Activated CD4-positive, alpha-beta T cell treated with anti-CD3 and anti-CD28 coated beads for 24 hours (primary cell): ENCODE measurements at places on chromosomes 5 and 9.

- DNase-seq = no peak
These were observed 739 bp upstream of the PDLIM4 start for GRCh38 chr5:132256783-132257130.

DNA sequence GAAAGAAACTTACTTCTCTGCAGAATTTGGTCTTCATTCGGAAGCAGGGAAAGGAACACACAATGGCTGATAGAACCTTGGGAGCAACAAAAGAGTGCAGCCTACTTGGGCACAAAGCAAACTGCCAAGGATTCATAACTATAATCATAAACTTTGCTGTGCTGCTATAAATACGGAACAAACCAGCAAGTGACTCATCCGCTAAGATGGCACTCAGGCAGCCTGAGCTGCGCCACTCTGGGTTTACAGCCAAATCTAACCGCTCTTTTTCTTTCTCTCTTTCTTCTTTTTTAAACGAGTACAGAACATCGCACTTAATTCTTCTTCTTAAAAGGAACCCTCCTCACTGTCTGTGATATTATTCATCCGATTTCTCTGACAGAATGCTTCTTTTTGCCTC lies 81.1 kb downstream of the PTPN3 start:
- no peak for DNase-seq

DNA sequence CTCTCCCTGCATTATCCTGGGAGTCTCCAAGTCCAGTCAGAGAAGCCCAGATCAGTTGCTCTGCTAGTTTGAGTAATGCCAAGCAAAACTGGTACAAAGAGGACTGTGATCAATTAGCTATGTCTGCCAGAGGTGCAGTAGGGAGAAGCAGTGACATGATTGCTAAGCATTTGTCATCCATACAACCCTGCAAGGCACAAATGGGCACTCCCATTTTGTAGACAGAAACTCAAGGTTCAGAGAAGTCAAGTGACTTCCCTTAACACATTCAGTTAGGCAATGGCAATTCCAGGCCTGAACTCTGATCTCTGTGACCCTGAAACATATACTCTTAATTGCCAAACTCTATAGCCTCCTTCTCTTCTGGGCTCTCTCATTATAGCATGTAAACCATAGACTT lies 34.0 kb downstream of the NDST1 start:
- no peak for DNase-seq

DNA sequence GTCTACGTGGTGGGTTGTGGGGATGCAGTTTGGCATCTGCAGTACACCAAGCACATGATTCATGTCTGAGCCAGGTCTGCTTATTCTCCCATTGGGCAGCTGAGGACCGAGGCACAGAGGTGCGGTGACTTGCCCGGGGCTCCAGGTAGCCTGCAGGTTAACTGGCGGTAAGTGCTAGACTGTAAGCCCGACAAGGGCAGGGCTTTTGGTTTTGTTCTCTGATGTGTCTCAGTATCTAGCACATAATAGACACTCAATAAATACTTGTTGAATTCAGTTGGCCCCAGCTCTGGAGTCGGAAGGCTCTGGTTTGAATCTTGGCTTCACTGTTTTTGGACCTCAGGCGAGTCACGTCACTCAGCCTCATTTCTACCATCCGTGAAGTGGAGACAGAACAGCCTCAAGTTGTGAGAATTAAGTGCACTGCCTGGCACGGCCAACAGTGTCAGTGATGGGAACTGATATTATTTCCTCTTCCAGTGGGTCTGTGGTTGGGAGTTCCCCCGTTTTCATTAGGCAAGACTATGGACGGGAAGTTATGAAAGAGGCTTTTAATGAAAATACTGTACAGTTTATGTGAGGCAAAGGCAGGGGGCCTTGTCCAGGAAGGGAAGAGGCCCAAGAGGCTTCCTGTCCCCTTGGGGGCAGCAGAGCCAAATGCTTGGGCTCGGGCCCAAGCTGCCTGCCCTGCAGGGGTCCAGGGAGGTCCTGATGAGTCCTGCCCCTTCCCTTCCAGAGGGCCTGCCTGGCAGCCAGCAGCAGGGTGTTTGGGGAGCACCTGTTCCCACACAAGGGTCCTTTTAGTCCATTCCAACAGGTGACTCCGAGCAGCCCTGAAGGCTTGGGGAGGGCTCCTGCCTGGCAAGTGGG lies 3.3 kb downstream of the PRELID1 start:
- DNase-seq = no peak

- DNase-seq = no peak
These were observed 23.9 kb downstream of the GOLM1 start for GRCh38 chr9:86075132-86076109.

DNA sequence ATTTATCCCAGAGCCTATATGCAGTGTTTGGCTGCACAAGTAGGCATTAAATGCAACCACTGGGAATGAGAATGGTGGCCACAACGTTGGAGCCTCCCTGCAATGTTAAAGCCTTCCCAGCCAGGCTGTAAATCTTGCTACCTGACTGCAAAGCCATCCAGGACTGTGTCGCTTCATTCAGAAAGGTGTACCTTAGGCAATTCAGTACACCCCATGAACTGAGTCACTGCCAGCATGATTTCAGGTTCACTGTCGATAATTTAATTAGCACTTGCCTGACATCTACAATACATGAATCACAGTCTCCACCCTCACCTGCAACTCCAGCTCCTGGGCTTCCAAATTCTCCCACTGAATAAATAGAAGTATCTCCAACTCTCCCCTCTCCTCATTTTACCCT lies 108.4 kb downstream of the SLIT3 start:
- no peak for DNase-seq
